ENCODE measurements at places on chromosomes 2 and 18. TPM values are rescaled to one million over a fixed set of nuclear protein-coding genes. Genes with fewer than 3 reads are reported as not detected.

DNA sequence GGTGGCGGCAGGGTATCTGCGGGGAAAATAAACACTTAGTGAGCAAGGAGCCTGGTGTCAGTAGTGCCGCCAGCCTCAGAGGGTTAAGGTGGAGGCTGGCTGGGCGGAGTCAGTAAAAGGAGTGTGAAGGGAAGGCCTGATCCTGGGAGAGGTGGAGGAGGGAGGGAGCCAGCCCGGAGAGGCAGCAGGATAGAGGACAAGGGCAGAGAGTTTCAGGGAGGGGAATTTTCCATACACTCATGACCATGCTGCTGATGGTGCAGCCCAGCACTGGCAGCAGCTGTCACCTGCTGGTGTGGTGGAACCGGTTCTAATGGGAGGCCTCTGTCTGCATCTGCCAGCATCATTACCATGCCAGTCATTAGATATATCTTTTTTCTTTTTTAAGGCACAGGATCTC is 2.0 kb upstream of the TEX44 start:
- no peak for DNase-seq
- H3K36me3 ChIP-seq: no peaks in the 10 kb centered on the region
- no peak overlapping the region for H3K4me3 ChIP-seq
- peaks cover 2% of the 10 kb centered on the region for H3K27me3 ChIP-seq

DNA sequence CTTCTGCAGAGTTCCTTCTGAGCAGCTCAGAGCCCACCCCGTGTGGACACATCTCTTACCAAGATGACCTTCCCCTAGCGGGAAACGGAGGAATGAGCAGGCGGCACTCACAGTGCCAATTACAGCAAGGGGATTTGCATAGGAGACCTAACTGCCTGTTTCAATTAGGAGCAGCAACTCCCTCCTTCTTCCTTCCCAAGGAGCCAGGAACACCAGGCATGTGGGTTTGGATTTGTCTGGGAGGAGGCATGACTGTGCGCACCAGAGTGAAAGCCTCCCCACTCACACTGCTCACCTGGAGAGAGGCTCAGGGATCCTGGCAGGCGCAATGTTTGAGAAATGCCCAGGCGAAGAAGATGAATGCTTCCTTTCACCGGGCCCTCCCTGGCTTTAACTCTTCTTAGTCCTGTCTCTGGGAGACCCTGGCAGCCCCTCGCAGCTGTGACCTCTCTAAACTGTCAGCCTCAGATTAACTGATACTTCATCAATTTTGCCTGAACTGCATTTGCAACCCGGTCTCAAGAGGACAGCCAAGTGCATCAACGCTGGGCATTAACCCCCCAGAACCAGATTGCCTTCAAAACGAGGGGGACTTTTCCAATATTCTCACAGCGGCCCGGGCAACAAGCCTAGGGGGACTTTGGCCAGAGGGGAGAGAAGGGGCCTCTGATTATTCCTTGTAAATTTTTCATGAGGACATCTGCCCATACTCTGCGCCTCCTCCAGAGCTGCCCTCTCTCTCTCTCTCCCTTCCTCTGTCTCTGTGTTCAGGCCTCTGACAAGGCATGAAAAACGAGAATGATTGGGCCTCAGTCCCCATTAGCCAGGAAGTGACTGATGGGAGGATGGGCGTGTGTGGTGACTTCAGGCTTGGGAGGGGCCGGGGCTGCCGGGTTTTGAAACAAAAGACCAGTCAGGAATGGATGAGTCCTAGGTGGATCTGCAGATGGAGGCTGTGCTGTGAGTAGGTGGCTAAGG is 93.8 kb downstream of the CMPK2 start:
- no peak overlapping the region for H3K27ac ChIP-seq
- H3K27me3 ChIP-seq: peaks cover 24% of the 10 kb centered on the region
- H3K4me3 ChIP-seq: no peak overlapping the region
- H3K36me3 ChIP-seq: no peaks in the 10 kb centered on the region

- H3K27ac ChIP-seq: peak overlapping the region; percentile 60
- no peaks in the 10 kb centered on the region for H3K27me3 ChIP-seq
- peaks cover 74% of the 10 kb centered on the region for H3K36me3 ChIP-seq
- H3K4me3 ChIP-seq: no peak overlapping the region
- peaks cover 59% of the 10 kb centered on the region for H3K4me1 ChIP-seq
Observed at GRCh38 chr18:24075767-24076597, 61.4 kb downstream of the TTC39C start.

DNA sequence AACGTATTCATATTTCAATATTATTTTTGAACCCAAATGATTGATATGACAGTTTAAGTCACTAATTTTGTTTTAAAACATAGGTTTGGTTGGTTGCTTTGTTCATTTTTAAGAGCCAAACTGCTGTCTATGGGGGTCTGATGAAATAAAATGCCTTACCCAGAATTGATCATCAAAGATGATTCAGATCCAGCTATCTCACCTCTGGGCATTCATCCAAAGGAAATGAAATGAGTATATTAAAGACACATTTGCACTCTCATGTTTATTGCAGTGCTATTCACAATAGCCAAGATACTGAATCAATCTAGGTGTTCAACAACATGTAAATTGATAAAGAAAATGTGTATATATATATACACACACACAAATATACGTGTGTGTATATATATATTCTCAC is 326.9 kb upstream of the GULP1 start:
- H3K4me1 ChIP-seq: no peaks in the 10 kb centered on the region
- DNase-seq: no peak
- H3K27me3 ChIP-seq: no peaks in the 10 kb centered on the region
- no peak overlapping the region for H3K27ac ChIP-seq
- no peaks in the 10 kb centered on the region for H3K36me3 ChIP-seq

GRCh38 chr2:45836740-45837139 is 185.3 kb downstream of the PRKCE start:
- H3K36me3 ChIP-seq: no peaks in the 10 kb centered on the region
- peaks cover 26% of the 10 kb centered on the region for H3K4me1 ChIP-seq
- no peak overlapping the region for H3K27ac ChIP-seq
- H3K4me3 ChIP-seq: no peak overlapping the region
- H3K27me3 ChIP-seq: no peaks in the 10 kb centered on the region
- no peak for DNase-seq

VIL1 gene
- total RNA-seq: not detected

DNA sequence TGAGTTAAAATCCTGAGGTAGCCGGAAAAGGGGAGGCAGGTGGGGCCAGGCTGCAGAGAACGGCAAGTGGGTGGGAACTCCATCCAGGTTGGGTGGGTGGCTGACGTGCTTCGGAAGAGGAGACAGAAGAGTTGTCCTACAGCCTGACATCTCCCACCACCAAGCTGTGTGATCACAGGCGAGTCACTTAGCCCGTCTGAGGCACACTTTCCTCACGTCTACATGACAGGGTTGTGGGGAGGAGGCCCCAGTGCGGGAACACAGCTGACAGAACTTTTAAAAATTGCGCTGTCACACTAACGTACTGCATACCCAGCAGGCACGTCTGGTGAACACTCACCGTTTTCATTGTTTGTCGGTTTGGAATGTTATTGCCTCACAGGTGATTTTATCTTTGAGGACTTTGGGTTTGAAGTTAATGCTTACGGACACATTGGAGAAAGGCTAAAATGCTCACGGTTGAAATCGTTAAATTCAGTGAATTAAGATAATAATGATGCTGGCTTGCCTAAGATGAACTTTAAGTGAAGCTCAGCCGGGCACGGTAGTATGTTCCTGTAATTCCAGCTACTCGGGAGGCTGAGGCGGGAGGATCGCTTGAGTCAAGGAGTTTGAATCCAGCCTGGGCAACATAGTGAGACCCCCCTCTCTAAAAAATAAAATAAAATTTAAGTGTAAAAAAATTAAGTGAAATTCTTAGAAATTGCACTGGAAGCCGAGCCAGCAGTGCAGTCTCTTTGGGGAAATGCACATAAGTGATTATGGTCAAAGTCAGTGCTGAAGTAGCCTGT is 8.9 kb downstream of the EMILIN2 start:
- no peak overlapping the region for H3K4me3 ChIP-seq
- DNase-seq: no peak
- peaks cover 9% of the 10 kb centered on the region for H3K36me3 ChIP-seq

POMC gene
- total RNA-seq: 3.0 TPM

DNA sequence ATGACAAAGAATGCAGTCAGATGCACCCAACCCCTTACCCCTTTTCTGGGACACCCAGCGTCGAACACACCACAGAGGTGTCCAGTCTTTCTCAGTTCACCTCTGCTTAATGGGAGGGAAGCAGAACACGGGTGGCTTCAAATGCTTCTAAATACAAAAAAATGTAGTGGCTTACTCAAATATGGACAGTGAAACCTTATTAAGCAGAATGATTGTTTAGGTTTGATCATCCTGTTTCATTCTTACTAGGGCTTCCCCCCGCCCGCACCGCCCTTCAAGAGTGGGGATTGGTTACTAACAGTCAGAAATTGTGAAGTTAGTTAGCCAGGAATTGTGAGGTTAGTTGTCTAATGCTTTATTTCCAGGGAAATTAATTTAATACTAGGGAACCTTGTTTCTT is 21.6 kb downstream of the ATG16L1 start:
- H3K36me3 ChIP-seq: peaks cover 90% of the 10 kb centered on the region
- no peak overlapping the region for H3K4me3 ChIP-seq
- peak overlapping the region; percentile 76 for H3K27ac ChIP-seq
- H3K27me3 ChIP-seq: no peaks in the 10 kb centered on the region

DNA sequence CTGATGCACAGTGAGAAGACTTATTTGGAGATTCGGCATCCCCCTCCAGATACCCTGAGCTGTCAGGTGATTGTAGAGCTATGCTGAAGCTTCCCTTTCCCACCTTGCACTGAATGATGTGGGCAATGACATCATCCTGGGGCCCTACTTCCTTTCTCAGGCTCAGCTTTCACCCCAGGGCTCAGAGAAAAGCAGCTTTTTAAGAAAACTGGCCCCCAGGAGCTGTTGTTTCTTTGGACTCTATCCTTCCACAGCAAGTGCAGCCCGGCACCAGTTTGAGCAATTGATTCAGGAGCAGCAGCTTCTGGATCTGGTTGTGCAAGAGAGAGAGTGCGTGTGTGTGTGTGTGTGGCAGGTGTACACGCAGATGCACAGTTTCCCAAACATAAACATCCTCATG is 251.3 kb downstream of the ANAPC1 start:
- no peak overlapping the region for H3K4me3 ChIP-seq
- peaks cover 40% of the 10 kb centered on the region for H3K27me3 ChIP-seq
- peak; percentile 45 for DNase-seq
- peak overlapping the region; percentile 65 for H3K27ac ChIP-seq

DNA sequence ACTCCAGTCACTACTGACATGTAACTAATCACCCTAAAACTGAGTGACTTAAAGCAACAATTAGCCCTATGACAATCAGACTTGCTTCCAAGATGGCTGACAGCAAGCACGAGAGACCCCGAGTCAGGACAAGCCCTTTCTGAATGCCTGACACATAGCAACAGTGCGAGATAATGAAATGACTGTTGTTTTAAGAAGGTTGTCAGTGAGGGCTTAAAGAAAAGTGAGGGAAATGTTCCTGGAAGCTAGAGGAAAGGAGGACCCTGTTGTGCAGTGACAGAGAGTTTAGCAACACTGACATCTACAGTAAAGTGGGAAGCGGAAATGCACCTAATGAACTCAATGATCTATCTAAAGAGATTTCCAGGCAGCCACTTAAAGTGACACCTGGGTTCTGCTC is 163.1 kb downstream of the STK39 start:
- no peaks in the 10 kb centered on the region for H3K27me3 ChIP-seq
- DNase-seq: no peak
- peaks cover 50% of the 10 kb centered on the region for H3K36me3 ChIP-seq
- H3K4me3 ChIP-seq: no peak overlapping the region
- peaks cover 23% of the 10 kb centered on the region for H3K4me1 ChIP-seq
- no peak overlapping the region for H3K27ac ChIP-seq

DNA sequence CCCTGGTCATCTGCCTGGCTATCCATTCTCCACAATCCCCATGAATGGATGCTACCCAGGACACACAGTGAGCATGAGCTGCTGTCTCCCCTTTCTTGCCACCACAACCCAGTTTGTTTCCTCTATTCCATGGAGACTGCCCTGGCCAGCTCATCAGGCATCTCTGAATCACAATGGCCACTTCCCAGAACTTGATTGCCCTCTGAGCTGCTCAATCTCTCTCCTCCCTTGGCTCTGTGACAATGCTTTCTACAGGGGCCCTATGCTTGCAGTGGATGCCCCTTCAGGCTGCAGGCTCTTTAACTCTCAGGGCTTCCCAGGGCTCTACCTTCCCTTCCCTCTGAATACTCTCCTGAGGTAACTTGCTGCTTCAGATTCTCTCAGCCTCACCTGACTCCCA is 14.4 kb upstream of the SLC4A5 start:
- no peaks in the 10 kb centered on the region for H3K27me3 ChIP-seq
- DNase-seq: no peak
- H3K4me3 ChIP-seq: no peak overlapping the region
- H3K36me3 ChIP-seq: peaks cover 32% of the 10 kb centered on the region

FKBP7 gene
- 1.6 TPM for total RNA-seq

DNA sequence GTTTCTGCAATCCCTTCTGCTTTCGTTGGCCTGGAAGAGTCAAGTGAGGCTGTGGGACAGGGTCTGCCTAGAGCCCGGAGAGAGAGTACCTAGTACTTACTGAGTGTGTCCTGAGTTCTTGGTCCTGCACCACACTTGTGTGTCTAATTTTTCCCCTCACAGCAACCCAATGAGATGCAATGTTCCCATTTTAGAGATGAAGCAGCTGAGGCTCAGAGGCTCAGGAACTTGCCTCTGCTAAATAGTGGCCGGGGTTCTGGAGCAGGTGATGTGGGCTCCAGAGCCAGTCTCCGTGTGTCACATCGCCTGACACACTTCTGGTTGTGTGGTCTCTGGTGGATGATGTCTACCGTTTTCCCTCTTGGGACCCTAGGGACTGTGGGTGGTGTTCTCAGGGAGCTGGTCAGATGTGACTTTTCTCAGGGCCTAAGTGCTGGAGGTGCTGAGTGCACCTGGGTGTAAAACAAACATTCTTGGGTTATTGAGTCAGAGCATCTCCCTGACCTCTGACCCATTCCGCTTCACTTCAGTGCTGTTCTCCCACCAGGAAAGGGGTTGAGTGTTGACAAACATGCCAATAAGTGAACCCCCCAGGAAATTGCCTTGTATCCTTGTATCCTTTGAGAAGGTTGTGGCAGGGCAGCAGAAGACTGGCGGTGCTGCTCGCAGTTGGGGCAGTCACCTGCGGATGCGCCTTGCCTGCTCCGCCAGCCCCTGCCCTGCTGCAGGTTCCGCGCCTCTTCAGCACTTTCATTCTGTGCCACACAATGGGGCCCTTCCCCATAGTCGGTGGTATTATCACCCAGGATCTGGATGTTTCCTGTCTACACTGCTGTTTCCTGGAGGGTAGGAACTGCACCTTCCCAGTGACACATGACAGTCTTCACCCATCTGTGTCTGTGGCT is 32.1 kb downstream of the HK2 start:
- no peaks in the 10 kb centered on the region for H3K27me3 ChIP-seq
- DNase-seq: no peak
- H3K4me3 ChIP-seq: no peak overlapping the region
- peaks cover 17% of the 10 kb centered on the region for H3K36me3 ChIP-seq
- peaks cover 40% of the 10 kb centered on the region for H3K4me1 ChIP-seq

SERPINB4 gene
- total RNA-seq: not detected

DNA sequence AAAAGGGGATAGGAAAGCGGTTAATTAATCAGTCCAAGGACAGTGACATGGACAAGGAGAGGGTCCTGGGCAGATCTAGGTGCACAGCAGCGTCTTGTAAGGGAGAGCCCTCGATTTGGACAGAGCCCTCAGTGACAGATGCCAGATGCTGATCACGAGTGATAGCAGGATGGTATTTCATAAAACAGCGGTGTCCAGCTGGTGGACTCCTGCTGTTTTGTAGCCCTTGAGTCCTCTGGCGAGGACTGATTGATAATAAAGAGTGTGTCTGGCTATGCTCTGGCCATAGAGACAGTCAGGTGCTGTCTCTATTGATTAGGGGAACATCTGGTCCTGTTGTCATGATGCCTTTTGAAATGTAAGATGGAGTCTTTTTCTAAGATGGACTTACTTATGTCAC is 180.7 kb downstream of the NCK2 start:
- H3K27me3 ChIP-seq: no peaks in the 10 kb centered on the region
- no peak for DNase-seq
- peaks cover 42% of the 10 kb centered on the region for H3K4me1 ChIP-seq
- peaks cover 16% of the 10 kb centered on the region for H3K36me3 ChIP-seq
- H3K4me3 ChIP-seq: no peak overlapping the region

All from activated CD4-positive, alpha-beta memory T cell treated with anti-CD3 and anti-CD28 coated beads, Interleukin-2, amount 10 ng/mL, durations not matched to agents 7 days and 5 days (primary cell).